ENCODE measurements at places on chromosomes 11 and 22.

- DNase-seq = no peak
- no peak overlapping the region for H3K27ac ChIP-seq
- H3K4me3 ChIP-seq = no peak overlapping the region
- peaks cover 37% of the 10 kb centered on the region for H3K36me3 ChIP-seq
These were observed 1.9 kb downstream of the KCTD17 start for GRCh38 chr22:37053310-37054055.

DNA sequence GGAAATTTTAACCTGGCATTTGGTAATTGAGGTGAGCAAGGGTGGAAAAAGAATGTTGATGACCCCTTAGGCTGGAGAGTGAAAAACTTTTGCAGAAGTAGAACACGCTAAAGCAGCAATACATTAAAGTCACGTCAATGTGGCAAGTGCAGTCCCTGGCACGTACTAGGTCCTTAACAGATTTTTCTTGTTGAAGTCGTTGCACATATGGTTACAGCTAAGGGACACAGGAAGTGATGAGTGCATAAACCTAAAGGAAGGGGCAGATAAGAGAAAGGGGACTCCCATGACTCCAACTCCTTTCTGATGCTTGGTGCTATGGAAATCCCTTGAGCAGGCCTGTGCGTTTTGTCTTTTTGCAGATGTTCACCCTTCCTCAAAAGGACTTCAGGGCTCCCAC lies 1.2 kb downstream of the ACCS start:
- no peak overlapping the region for H3K27ac ChIP-seq
- peak overlapping the region; percentile 74 for H3K4me3 ChIP-seq

- H3K27ac ChIP-seq = no peak overlapping the region
- DNase-seq = no peak
- H3K4me3 ChIP-seq = no peak overlapping the region
- H3K36me3 ChIP-seq = no peaks in the 10 kb centered on the region
These were observed 964.5 kb upstream of the CHORDC1 start for GRCh38 chr11:91187314-91187713.

DNA sequence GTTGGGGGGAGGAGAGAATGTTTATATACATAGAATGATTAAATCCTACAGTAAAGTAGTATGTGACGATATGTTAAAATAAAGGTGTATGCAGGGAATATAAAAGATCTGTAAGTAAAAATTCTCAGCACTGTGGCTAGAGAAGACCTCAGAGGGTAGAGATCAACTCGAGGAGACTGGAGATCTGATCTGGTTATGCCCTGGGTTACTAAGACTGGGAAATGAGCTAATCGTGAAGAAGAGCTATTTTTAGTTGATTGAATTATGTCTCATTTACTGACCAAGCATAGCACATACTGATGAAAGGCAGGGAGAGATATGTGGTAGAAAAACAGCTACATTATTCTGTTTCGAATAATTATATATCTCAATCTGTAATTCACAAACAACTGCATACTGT lies 42.8 kb upstream of the ALKBH3 start:
- no peak for DNase-seq
- H3K27ac ChIP-seq = no peak overlapping the region
- no peak overlapping the region for H3K4me3 ChIP-seq
- peaks cover 16% of the 10 kb centered on the region for H3K4me1 ChIP-seq
- H3K27me3 ChIP-seq = no peaks in the 10 kb centered on the region
- peaks cover 15% of the 10 kb centered on the region for H3K36me3 ChIP-seq

- no peaks in the 10 kb centered on the region for H3K36me3 ChIP-seq
- peak within 1 kb of the TSS; percentile 71 for H3K4me3 ChIP-seq
- DNase-seq = peak; percentile 81
- peak within 1 kb of the TSS; percentile 91 for H3K27ac ChIP-seq
- peaks cover 50% of the 10 kb centered on the region for H3K4me1 ChIP-seq
These were observed at the start of gene CLCF1 for GRCh38 chr11:67372993-67373647. CLCF1 (minus strand) TSS chr11:67373598; CDS start chr11:67373539, 59 bp downstream.

GRCh38 chr11:121540627-121541026 lies 87.9 kb upstream of the SORL1-AS1 start:
- no peaks in the 10 kb centered on the region for H3K27me3 ChIP-seq
- no peak overlapping the region for H3K4me3 ChIP-seq
- H3K4me1 ChIP-seq = no peaks in the 10 kb centered on the region
- peaks cover 15% of the 10 kb centered on the region for H3K36me3 ChIP-seq
- no peak overlapping the region for H3K27ac ChIP-seq
- DNase-seq = no peak

DNA sequence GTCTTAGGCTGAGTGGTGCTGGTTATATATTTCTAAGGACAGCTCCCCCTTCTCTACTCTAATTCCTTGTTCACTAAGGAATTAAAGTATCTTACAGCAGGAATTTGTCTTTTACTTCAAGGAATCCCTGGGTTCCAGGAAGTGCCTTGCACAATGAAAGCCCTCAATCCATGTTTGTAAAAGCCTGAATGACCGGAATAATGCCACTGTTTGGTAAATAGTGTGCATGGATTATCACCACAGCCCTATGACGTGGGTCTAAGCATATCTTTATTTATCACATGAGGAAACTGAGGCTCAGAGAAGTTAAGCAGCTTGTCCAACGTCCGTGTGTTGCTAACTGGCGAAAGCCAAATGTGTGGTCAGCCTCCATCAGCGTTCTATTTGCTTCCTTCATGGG lies 135.7 kb upstream of the NAV2 start:
- no peaks in the 10 kb centered on the region for H3K36me3 ChIP-seq
- no peak for DNase-seq
- H3K4me1 ChIP-seq = peaks cover 41% of the 10 kb centered on the region
- no peaks in the 10 kb centered on the region for H3K27me3 ChIP-seq

- H3K27me3 ChIP-seq = no peaks in the 10 kb centered on the region
- H3K4me3 ChIP-seq = no peak overlapping the region
- no peak for DNase-seq
- peaks cover 22% of the 10 kb centered on the region for H3K36me3 ChIP-seq
These were observed 71.2 kb upstream of the GDPD4 start for GRCh38 chr11:77372726-77373125.
